Stimulated activated CD4-positive, alpha-beta T cell treated with anti-CD3 and anti-CD28 coated beads, Interleukin-15, amount 100 ng/mL, for 1 hour (primary cell): ENCODE measurements at places on chromosomes 2 and 18.

DNA sequence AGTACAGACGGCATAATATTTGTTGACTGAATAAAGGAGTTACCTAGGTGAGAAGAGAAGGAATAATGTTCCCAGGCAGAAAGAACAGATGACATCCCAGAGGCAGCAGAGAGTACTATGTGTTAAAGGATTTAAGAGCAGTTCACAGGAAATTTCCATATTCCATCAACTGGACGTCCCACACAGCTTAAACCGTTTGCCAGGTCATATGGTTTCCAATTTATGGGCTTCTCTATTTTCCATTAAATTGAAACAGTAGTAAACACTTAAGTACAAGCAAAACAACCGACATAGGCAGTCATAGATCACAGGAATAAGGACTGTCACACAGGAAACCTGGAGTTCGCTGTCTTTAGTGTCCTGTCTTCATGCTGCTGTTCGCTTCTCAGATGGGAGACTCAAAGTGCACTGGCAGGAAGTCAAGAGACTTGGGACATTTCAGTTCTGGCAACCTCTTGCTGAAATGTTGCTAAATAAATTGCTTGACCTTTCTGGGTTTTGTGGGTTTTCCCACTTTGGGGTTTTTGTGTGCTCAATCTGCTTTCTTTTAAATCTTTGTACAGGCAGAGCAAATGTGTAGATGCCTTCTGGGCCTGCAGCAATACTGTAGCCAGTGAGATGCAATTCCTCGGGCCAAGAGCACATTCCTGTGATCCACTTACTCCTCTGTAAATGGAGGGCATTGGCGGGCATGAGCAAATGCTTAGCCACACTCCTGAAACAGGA is 5.8 kb upstream of the PIEZO2 start:
- no peak for DNase-seq

DNA sequence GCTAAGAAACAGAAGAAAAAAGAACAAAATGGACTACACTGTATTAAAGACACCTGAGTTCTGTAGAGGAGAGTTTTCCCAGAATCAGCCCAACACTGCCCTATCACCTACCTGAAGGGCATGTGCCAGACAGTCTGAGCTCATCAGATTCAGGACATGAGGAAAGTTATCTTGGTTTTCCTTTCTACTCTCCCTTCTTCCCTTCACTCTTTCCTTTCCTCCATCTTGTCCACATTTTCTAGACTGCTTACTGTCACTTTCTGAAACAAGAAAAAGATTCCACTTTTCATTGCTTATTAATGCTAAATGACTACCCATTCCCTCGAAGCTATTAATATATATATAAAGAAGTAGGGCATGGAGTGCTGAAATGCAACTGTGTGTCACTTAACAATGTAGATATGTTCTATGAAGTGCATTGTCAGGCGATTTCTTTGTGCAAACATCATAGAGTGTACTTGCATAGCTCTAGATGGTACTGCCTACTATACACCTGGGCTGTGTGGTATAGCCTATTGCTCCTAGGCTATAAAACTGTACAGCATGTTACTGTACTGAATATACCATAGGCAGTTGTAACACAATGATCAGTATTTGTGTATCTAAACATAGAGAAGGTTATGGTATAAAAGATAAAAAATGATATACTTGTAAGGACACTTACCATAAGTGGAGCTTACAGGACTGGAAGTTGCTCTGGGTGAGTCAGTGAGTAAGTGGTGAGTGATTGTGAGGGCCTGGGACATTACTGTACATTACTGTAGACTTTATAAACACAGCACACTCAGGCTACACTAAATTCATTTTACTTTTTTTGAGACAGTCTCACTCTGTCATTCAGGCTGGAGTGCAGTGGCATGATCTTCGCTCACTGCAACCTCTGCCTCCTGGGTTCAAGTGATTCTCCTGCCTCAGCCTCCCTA is 145.5 kb upstream of the ITGA6 start:
- DNase-seq = no peak

DNA sequence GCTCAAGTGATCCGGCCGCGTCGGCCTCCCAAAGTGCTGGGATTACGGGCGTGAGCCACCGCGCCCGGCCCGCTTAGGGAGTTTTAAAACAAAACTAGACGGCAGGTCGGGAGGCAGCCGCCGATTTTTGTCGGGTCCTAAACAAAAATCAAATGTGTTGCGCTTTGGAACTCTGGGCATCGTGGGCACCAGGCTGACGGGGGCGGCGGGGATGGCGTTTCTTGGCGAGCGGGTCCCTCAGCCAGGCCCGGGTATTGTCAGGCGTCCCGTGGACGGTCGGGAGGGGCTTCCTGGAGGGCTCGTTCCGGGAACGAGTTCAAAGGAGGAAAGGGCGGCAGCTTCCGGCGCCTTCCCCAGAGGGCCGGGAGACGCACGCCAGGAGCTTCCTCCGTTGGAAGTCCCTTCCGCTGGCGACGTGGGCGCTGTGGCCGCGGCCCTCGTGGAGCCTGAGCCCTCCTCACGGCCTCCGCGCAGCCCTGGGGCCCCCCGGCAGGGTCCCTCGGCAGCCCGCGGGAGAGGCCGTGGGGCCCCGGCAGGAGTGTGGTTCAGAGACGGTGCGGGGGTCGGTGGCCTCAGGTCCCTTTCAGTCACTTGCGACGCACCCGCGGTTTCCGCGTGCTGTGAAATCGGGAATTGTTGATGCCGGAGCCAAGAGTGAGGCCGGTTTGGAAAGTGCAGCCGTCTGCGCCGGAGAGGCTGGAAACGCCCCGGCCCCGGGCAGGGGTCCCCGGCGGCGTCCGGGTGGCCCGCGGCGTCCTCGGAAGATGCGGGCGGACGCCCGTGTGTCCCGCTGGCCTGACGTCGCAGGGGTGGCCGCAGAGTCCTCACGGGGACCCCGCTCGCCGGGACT is 59.3 kb downstream of the EMILIN2 start:
- peak; percentile 25 for DNase-seq

- no peak for DNase-seq
These were observed 1125.2 kb upstream of the FANCL start for GRCh38 chr2:59366288-59366687.

DNA sequence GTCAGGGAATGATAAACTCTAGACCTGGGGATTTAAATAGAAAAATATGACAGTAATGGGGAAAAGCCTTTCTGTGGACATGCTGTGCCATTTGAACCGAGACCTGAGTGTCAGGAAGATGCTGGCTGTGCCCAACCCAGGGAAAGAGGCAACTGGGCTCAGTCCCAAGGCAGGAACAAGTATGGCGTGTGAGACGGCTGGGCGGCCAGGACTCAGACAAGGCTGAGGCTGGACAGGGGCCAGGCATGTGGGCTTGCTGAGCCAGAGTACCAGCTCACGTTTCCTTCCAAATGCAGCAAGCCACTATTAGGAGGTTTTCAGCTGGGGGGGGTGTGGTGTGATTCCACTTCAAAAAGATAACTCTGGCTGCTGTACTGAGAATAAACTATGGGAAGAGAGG is 92.4 kb downstream of the INPP5D start:
- no peak for DNase-seq

- DNase-seq = no peak
These were observed 60.9 kb upstream of the TWIST2 start for GRCh38 chr2:238786792-238787490.

- no peak for DNase-seq
These were observed 132.1 kb downstream of the TFCP2L1 start for GRCh38 chr2:121152861-121153260.

DNA sequence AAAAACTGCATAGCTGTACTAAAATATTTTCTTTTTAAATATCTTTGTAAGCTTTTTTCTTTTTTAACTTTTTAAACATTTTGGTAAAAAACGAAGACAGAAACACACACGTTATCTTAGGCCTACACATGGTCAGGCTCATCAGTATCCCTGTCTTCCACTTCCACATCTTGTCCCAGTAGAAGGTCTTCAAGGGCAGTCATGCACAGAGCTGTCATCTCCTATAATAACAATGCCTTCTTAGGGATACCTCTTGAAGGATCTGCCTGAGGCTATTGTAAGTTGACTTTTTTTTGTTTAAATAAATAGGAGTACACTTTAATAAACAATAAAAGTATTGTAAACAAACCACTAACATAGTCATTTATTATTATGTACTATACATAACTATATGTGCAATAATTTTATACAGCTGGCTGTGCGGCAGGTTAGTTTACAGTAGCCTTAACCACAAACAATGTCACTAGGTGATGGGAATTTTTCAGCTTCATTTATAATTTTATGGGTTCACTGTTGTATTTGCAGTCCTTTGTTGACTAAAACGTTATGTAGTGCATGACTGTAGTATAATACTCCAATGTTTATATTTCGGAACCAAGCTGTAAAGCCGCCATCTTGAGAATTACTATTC is 124.4 kb downstream of the MAP4K4 start:
- no peak for DNase-seq

DNA sequence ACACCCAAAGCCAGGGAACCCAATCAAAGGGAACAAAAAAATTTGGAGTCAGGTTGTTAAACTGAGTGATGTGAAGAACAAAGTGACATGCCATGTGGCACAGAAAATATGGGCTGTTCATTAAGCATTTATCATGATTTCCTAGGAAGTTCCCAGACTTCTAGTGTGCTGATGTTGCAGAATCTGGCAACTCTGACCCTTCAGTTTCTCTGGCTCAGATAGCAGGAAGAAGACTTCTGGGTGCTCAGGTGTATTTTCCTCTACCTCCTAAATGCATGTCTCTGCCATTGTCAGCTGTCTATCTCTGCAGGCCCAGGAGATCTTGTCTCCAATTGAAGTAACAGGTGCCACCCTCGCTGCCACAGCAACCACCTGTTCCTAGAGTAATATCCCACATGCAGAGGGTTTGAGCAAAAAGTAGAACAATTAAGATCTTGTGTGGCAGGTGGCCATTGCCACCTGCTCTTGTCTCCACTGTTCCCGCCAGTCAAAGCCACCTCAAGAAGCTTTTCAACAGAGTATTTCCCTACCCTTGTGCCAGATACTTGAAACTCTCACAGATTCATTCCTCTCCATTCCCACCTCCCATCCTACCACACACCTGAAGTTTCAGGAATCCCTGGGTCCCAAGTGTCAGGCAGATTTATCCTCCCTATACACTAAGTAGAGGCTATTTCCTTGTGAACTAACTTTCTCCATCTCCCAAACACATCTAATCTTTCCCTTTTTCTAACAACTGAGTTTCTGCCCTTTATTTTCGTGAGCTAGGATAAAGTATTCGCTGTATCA is 533.7 kb upstream of the CHAC2 start:
- no peak for DNase-seq

- DNase-seq = no peak
These were observed 228.1 kb downstream of the RBM43 start for GRCh38 chr2:151033271-151034248.

DNA sequence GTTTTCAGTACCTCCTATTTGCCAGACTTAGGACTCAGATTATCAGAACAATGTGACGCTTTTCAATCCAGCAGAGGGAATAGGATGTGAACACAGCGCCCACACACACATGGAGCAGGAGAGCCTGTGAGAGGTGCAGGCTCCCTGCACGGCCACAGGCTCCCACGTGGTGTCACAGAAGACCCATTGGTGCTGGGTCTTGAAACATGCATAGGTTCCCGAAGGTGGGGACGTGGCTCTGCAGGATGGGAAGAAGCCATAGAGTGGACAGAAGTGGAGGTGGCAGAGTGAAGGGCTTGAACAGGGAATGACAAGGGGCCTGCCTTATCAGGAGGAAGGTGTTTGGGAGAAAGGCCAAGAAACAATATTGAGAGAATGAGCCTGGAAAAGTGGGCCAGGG is 78.5 kb upstream of the BCL2L11 start:
- no peak for DNase-seq

DNA sequence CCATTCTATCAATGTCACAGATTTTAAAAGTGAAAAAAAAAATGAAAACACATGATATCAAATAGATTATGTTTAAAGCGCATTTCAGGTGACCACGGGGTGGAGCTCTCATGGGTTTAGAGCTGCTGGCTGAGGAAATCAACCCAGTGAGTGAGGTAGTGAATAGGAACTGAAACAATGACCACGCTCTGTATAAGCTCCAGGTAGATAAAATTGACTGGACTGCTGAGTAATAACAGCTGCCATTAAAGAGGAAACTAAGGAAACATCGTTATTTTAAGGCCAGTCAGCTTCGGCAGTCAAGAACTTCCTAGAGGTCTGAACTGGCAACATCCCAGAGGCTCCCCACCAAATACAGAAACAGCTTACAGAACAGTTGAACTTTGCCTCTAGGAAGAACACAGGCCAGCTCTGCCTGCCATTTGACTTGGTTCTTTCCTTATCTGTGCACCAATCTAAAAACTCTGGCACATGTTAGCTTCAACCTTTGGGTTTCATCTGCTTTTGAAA is 185.9 kb downstream of the PDE1A start:
- DNase-seq = no peak

DNA sequence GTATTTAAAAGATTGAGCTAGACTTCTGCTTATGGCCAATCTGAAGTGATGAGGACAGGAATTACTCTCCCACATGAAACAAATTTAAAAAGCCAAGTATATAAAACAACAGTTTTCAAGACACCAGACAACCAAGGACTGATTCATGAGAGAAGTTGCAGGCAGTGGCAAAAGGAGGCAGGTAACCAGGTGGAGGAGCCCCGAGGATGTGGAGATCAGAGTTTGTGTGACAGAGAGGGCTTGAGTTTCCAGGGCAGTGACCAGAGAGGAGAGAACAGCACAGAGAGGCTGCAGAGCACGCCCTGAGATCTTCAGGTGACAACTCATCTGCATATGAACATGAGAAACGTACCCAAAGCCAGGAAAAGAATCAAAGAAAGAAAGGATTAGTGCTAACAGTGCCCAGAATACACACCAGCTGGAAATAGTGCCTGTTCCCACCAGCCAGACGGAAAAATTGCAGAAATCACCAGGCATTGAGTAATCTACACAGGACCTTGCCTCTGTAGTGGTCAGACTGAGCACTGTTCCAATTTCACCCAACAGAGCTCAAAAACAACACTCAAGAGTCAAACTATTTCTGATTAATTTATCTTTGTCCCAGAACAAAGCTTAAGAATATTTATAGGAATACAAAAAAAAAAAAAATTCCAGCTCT is 173.1 kb downstream of the SEPTIN10 start:
- DNase-seq = no peak

- no peak for DNase-seq
These were observed 66.6 kb downstream of the EPB41L3 start for GRCh38 chr18:5476961-5477800.

- no peak for DNase-seq
These were observed 11.4 kb upstream of the RFX8 start for GRCh38 chr2:101486258-101486701.

- no peak for DNase-seq
These were observed 448.9 kb downstream of the NBAS start for GRCh38 chr2:15112216-15112615.

- no peak for DNase-seq
These were observed 95.4 kb downstream of the CTAGE1 start for GRCh38 chr18:22322243-22322691.

GRCh38 chr18:44821924-44822323 is 141.2 kb downstream of the SETBP1 start:
- DNase-seq = no peak
